ENCODE measurements at places on chromosomes 3 and 15. TPM values are rescaled to one million over a fixed set of nuclear protein-coding genes. Genes with fewer than 3 reads are reported as not detected.
A peak's percentile ranks its signal among the peaks of the same experiment; 100 is the strongest.

GRCh38 chr15:58697220-58697619 is 52.3 kb downstream of the ADAM10 start:
- DNase-seq: no peak
- no peak overlapping the region for H3K4me3 ChIP-seq
- H3K27me3 ChIP-seq: no peaks in the 10 kb centered on the region
- no peak overlapping the region for H3K27ac ChIP-seq
- H3K4me1 ChIP-seq: no peaks in the 10 kb centered on the region
- H3K36me3 ChIP-seq: no peaks in the 10 kb centered on the region

DNA sequence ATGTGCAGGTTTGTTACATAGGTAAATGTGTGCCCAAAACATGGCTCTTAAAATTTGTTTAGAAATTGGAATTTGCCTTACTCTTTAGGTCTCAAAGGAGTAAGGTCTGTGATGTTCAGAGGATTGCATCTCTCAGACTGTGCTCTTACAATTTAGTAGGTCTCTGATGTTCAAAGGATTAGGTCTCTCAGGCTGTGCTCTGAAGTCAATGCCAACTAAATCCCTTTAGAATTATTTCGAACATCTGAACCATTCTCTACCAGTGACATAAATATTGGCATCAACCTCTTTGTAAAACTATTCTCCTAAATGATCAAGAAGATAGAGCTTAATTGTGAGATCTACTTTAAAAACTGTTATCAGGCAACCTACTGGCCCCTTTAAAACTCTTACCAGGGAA is at the start of gene OR5K1:
Gene OR5K1 (plus strand): TSS at position 301 of the 400 bp plus-strand sequence. CDS start 6,376 bp downstream, outside the sequence.
- H3K27me3 ChIP-seq: no peaks in the 10 kb centered on the region
- DNase-seq: no peak
- no peak within 1 kb of the TSS for H3K4me3 ChIP-seq
- H3K36me3 ChIP-seq: no peaks in the 10 kb centered on the region

DNA sequence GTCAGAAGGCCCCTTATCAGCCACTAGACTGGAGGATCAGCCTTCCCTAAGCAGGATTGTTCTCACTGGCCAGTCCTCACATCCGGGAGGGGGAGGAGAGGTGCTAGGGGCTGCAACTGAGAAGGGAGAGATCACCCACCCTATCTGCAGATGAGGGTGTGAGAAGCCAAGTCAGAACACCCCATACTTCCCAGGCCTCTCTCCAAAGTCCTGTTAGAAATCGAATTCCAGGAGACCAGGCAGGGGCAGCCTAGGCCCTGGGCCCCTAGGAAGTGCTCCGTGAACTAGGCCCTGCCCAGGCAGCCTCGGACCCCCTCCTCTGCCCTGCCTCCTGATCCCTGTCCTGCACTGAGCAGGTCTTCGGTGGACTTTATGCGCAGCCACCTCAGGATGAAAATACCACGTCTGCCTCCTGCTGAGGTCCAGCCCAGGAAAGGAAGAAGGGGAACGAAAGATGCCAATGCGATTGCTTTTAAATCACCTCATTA is 933 bp downstream of the DZIP1L start:
- DNase-seq: peak; percentile 29
- peaks cover 9% of the 10 kb centered on the region for H3K4me1 ChIP-seq
- no peaks in the 10 kb centered on the region for H3K27me3 ChIP-seq
- peak overlapping the region; percentile 78 for H3K4me3 ChIP-seq
- peaks cover 5% of the 10 kb centered on the region for H3K36me3 ChIP-seq

DNA sequence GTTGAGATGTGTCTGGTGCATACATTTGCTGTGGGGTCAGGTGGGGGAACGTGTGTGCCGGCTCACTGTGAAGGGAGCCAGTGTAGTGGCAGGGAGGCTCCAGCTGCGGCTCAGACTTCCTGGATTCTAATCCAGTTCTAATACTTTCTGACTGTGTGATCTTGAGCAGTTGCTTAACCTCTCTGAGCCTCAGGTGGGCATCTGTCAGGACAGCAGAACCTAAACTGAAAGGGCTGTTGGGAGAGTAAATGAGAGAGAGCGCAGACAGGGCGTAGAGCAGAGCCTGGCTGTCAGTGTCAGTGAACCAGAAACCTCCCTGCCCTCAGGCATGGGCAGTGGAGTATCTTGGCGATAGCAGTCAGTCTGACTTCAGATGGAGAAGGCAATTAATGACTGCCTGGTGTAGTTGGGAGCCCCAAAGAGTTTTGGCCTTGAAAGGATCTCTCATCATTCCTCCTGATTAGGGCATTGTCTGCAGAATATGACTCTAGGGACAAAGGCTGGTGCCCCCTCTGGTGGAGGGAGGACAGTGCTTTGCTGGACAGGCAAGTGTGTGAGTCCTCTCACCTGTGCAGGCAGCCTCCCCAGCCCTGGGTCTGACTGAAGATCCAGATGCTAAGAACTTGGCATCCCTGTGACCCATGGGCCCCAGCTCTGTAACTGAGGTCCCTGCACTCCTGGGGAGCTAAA is 9.6 kb downstream of the KBTBD13 start:
- no peak overlapping the region for H3K27ac ChIP-seq
- no peak for DNase-seq
- H3K4me3 ChIP-seq: no peak overlapping the region
- no peaks in the 10 kb centered on the region for H3K36me3 ChIP-seq
- H3K27me3 ChIP-seq: peaks cover 28% of the 10 kb centered on the region

DNA sequence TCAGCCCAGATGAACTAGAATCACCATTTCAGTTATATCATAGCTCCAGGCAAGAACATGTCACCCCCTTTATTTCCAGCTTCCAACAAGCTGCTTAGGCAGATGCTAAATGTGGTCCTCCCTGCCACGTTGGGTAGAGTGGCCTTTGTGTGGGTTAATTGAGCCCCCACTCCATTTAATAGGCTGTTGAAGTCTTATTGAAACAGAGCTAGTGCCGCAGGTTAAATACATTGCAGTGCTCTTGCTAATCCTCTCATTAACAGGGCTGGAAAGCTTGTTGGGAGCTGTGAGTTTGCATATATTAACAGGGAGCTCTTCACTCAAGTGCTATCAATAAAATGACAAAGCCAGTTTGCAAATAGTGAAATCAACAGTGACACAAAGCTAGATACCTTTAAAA is 248.4 kb upstream of the CMC1 start:
- no peak overlapping the region for H3K27ac ChIP-seq
- H3K36me3 ChIP-seq: no peaks in the 10 kb centered on the region
- no peak overlapping the region for H3K4me3 ChIP-seq
- H3K4me1 ChIP-seq: no peaks in the 10 kb centered on the region

- no peaks in the 10 kb centered on the region for H3K27me3 ChIP-seq
- peaks cover 40% of the 10 kb centered on the region for H3K4me1 ChIP-seq
Measured at GRCh38 chr3:129560911-129561594, 18.1 kb downstream of the H1-8 start.

DNA sequence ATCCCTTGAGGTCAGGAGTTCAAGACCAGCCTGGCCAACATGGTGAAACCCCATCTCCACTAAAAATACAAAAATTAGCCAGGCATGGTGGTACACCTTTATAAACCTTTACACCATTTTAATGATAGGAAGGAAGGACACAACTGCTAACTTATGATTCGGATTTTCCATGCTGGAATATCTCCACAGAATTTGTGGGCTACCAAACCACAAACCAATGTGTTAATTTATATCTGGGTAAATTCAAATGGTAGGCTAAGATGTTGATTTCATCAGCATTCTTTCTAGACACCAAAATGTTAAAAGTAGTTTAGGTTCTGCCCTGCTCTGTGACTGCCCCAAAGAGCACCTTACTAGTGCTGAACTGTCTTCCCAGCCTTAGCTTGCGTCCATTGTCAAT is 72.8 kb downstream of the POLQ start:
- H3K4me3 ChIP-seq: no peak overlapping the region
- peak; percentile 23 for DNase-seq
- no peaks in the 10 kb centered on the region for H3K27me3 ChIP-seq
- H3K4me1 ChIP-seq: peaks cover 8% of the 10 kb centered on the region
- H3K36me3 ChIP-seq: peaks cover 5% of the 10 kb centered on the region

The SAMD7 gene
- not detected for total RNA-seq

Measured in astrocyte (in vitro differentiated cells and primary cell).